NCI-H1930 (cell line): ENCODE measurements at places on chromosomes 2 and 18.

DNA sequence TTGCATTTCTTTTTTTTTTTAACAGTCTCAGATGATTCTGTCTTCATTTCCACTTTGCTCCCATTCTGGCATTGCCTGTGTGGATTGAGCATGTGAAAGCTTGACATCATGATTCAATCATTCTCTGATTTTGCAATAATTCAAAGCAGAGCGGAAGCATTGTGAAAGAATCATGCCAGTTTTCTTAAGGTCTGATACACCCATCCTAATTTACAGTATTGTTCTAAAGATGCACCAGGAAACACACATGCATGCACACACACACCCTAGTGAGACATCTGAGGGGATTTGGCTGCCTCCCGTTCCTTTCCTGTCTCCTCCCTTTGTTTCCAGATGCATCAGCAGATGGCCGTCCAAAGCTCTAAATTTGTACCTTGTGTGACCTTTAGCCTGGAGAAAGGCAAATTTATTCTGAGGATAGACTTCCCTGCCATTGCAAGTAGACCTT, 97.3 kb downstream of the FMNL2 start:
- no peak for DNase-seq

- no peak for DNase-seq
Observed at GRCh38 chr2:37918742-37919186, 6.3 kb upstream of the RMDN2 start.

DNA sequence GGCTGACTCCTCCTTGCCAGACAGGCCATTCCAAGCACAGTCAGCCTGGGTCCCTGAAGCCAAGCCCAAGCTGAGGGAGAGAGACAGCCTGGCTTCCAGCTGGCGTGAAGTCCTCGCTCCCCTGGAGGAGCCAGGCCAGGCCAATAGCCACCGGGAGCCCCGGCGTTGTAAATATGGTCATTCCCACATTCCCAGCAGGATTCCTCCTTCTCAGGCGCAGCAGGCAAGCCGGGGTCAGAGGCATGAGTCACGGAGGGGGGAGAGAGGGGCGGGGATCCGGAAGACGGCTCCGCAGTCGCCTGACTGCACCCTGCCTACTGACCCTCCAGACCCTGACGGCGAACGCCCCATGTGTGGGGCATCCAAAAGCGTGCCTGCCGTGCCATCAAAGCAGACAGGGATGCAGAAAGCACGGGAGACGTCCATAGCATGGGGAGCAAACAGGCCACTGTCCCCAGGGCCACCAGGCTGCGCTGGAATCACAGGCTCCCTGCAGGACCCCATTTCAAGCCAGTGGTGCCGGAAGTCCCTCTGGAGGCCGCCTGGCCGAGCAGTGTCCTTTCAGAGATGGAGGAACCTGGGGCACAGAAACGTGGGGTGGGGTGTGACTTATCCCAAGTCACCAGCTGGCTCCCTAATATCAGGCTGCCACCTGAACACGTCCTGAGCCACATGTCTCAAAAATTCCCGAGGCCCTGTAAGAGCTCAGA, 48.2 kb downstream of the TWIST2 start:
- no peak for DNase-seq

DNA sequence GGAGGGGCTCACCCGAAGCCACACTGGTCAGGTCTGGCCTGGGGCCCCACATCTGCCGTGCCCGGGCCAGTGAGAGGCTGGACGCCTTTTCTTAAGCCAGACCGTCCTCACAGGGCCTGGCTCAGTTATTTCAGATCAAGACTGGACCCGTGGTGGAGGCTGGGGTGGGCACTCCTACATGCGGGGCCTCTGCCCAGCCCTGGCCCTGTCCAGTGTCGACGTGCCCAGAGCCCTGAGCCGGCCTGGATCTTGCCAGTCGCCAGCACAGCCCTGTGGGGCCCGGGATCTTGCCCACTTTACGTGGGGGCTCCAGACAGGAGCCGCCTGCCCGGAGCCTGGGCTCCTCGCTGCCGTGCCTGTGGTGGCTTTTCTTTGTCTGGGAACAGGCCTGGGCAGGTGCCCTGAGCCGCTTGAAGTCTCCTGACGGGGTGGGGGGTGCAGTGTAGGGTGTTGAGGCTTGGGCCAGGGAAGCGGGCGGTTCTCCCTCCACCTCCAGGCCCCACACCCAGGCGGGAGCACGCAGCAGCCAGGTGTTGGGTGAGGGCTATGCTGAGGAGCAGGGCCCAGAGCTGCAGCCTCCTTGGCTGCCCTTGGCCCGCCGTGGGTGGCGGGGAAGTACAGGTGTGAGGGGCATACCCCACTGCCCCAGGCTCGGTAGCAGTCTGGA, 6.0 kb downstream of the GPC1 start:
- no peak for DNase-seq

DNA sequence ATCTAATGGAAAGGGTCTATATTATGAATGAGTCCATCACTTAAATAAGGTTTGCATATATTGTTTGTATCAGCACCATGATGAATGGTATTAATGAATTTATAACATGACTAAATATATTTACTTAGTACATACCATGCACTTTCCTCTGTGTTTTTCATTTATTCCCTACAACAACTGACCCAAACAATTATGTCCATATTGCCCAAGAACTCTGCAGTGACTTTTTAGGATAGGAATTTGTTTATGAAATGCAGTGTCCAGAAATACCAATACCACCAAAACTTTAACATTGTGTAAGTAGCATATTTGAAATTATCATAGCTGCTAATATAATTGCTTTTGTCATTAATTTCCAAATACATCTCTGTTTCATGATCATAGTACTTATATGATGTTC, 119.7 kb downstream of the WDR7 start:
- DNase-seq = no peak

DNA sequence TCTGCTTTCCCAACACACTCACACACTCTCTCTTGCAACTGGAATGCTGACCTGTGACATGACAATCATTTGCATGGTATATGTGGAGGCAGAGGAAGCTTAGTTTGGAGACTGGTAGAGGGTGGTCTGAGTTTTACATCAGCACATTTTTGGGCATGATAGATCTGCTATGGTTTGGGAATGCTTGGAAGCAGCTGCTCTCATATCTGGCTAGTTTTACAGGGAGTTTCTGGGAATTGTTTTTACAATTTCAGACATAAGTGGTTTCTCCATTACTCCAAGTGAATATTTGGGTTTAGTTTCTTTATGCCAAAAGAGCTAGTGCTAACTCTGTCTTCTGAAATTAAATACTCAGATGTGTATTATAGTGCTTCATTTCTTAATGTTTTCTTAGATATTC, 977.6 kb downstream of the SUCLG1 start:
- no peak for DNase-seq

DNA sequence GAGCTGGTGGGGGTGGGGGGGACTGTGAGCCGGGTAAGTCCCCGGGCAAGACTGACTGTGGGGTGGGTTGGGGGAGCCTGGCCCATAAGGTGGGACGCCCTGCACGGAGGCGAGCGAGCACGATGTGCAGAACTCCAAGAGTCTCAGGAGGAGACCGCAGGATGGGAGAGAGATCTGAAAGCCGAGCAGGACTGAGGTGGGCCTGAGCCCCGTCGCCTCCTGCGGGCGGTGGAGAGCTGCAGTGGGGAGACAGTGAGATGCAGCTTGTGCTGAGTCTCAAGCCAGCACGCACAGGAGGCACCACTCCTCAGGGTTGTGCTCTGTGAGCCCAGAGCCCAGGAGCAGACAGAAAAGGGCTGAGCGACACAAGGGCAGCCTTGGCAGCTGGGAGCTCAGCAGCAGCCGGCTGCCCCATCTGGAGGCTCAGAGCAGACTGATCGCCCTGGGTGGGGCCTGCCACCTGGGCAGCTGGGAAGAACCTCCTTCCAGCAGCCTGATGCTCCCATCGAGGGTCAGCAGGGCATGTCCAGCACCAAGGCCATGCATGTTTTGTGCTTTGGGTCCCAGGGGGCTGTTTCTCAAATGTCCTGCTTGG, 15.9 kb downstream of the ARHGEF4 start:
- no peak for DNase-seq

GRCh38 chr18:76686737-76687231, 135.6 kb upstream of the ZNF236 start:
- DNase-seq = peak; percentile 70

GRCh38 chr2:31762085-31762484, 181.3 kb upstream of the SRD5A2 start:
- DNase-seq = no peak

- DNase-seq = peak; percentile 99
Observed at GRCh38 chr18:29083545-29083944, 906.6 kb upstream of the CDH2 start.

DNA sequence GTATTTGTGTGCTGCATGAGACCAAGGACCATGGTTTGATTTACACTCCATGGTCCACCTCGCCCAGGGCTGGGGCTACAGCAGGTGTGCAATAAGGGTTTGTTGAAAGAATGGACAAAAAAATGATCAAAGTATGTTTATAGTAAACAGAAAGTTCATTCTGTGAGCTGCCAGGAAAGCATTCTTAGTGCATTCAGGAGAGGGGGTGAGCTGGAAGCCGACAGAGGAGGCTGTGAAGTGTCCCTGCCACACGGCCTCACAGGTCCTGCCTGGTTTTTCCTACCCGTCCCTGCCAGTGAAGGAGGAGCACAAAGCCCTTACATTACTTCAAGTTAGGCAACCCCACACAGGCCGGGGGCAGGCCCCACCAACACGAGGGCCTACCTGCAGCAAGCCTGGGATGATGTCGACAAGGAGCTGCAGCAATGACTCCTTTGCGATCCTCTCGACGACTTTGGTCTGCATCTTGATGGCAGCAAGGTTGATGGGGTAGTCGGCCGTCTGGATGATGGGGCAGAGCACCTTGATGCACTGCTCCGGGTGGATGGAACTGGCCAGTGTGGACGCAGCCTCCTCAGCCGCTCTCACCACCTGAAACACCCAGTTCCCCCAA, 63.2 kb upstream of the TFCP2L1 start:
- DNase-seq = no peak

GRCh38 chr2:190964170-190964795, 49.7 kb downstream of the STAT1 start:
- no peak for DNase-seq

DNA sequence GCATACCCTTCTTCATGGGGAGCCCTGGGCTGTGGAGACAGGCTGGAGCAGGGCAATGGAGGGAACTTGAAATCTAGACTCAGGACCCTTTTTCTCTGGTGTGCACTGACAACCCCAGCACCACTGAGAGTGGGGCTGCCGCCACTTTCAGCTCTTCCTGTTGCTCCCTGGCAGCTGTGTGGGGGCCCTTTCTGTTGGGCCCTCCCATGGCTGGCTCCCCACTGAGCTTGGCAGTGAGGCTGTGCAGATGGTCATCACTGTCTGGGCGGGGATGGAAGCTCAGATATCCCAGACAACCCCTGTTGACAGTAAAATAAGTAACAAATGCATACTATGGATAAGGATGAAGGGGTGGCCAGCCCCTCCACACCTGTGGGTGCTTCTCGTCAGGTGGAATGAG, 6.7 kb downstream of the MYO7B start:
- DNase-seq = no peak

- no peak for DNase-seq
Observed at GRCh38 chr2:191637182-191638078, 40.5 kb upstream of the NABP1 start.
